ENCODE measurements at places on chromosomes 1 and 21. TPM values are rescaled to one million over a fixed set of nuclear protein-coding genes. Genes with fewer than 3 reads are reported as not detected.

GRCh38 chr1:160752924-160753323 is 13.9 kb downstream of the SLAMF7 start:
- no peak for DNase-seq

The KIAA0040 gene
- 2.7 TPM for total RNA-seq

GRCh38 chr1:84347932-84348555 is 46.5 kb downstream of the SAMD13 start:
- no peak for DNase-seq

The KISS1 gene
- not detected for total RNA-seq

DNA sequence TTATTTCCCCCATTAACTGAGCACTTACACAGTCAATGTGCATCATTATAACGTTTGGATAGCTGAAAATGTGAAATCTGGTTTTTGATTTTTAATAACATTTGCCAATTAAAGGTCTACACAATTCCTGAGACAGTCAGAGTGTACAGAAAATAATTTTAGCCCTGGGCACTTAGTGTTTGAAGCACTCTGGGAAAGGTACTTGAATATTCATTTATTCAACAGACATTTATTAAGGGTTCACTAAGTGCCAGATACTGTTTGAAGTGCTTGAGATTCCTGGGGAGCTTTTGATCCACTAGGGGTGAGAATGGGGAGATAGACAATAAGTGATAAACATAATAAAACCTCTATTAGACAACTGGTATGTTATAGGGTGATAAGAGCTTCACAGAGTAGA is 141.8 kb downstream of the DISC1 start:
- DNase-seq: no peak

The CA6 gene
- total RNA-seq: not detected

DNA sequence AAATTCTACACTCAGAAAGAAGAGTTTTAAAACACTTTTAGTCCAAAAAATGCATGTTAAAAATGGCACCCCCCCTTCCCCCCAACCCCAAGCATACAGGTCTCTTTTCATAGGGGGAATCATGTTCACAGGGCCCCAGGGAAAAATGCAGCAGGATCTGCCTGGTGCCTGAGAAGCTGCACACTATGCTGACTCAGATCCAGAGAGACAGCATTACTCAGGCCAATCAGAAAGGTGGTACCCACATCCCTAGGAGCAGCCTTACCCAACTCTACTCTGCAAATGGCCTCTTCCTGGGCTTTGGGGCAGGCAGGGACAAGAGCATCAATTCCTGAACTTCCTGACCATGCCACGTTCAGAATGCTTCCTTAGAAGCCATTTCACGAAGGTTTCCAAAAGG is 119.0 kb downstream of the HIVEP3 start:
- DNase-seq: peak; percentile 78

DNA sequence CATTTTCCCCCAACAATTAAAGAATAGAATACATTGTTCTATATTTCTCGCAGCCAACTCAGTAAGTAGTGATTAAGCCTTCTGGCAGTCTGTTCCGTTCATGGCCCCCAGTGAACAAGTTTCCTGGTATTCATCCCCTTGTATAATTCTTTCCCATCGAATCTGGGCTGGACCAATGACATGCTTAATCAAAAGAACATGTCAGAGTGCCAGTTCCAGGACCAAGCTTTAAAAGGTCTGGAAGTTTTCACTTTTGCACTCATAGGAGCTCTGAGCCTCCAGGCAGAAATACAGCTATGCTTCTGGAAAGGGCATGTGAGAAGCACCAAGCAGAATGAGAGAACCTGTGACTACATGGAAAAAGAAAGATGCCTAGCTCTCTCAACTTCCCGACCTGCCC is 22.5 kb upstream of the DPYD start:
- DNase-seq: no peak

- no peak for DNase-seq
Measured at GRCh38 chr1:159594625-159595405, 7.2 kb downstream of the APCS start.

DNA sequence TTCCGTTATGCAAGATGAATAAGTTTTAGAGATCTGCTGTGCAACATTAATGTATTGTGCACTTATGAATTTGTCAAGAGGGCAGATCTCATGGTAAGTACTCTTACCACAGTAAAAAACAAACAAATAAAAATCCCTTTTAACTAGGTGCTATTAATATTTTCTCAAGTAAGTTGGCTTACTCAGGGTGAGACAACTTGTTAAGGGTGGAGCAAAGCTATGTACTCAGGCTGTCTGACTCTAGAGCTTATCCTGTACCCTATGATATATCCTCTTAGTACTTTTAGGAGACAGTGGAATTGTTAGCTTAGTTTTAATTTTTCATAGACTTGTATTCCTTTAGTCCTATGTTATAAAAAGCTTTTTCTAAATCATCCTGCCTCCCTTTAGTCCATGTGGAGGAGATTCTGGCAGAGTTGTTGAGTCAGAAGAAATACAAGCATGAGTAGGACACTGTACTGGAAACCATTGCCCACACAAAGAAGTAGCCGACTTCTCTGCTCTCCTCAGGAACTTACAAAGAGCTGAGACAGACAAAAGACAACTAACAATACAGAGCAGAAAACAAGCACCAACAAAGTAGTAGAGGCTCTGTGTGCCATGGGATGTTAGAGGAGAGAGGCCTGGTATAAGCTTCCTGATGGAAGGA is 49.2 kb downstream of the S1PR1 start:
- peak; percentile 27 for DNase-seq

DNA sequence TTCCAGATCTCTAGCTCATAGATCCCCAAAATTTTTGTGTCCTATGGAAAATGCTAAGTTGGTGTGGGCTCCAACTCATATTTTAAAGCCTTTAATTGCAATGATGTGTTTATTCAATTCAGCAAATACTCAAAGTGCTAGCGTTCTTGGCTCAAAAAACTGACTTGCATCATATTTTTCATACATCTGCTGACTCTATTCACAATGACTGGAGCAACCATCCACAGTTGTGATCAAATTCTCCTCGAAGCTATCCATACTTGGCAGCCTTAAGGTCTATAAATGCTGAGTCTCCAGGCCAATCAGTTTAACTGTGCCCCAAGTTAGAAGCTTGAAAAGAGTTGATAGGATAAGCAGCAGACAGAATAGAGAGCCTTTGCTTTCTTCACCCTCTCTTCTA is 2.9 kb upstream of the ATP1A1 start:
- DNase-seq: no peak

The CCDC190 gene
- not detected for total RNA-seq

DNA sequence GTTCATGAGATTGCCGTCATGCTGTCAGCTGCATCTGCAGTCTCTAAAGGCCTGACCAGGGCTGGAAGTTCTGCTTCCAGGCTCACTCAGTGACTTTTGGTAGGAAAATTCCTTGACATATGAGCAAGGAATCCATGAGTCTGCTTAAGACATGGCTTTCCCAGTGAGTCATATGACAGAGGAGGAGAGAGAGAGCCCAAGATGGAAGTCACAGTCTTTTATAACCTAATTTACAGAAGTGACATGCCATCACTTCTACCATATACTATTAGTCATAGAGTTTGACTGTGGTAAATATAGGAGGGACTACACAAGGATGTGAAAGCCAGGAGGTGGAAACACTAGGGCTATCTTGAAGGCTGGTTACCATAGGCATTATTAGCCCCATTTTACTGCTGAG is 115.2 kb downstream of the ROR1 start:
- DNase-seq: peak; percentile 37

DNA sequence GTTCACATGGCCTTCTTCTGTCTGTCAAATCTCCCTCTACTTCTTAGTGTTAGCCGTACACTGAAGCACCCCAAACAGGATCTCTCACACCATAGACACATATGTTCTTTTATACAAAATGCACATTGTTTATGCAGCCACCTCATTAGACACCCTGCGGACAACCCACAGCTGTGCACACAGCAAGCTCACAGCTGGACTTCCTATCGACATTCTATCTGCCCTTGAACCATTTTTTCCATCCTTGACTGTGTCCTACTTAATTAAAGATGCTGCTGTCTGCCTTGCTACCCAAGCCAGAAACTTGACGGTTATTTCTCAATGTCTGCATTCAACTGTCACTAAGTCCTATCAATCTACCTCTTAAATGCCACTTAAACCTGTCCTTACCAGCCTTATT is 3.2 kb upstream of the ZBTB21 start:
- no peak for DNase-seq

The EDARADD gene
- total RNA-seq: 2.6 TPM

DNA sequence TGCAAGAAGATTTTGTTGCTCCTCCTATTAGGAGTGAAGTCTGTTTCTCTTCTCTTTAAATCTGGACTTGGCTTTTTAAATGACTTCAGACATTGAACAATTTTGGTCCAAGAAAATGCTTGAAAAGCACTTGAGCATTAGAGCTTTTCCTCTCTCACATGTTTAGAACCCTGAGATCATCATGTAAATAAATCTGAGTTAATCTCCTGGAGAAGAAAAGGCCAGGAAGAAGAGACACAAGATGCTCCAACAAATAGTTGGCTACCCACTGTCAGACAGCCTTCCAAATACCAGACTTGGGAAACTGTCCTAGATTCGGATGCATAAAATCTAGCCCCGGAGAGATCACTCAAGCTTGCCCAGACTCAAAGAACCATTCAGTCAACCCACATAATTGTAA is 1353.1 kb upstream of the ADGRL4 start:
- no peak for DNase-seq

- no peak for DNase-seq
Measured at GRCh38 chr1:92536211-92536979, 49.7 kb upstream of the GFI1 start.

DNA sequence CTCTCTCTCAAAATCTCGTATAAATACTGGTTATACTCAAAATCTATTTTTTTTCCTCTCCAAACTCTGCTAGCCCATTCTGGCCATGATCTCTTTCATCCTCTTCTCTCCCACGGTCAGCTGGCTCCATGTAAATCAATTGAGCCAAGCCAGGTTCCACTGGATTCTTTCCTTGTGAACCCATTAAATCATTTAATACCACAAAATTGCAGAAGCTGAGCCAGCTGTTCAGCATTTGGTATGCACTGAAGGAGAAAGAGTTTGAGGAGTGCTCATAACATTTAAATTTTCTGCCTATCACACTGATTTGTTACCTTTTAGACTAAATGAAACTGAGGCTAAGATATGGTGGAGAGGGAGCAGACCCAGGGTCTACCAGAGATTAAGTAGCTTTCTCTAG is 29.1 kb upstream of the TADA1 start:
- DNase-seq: no peak

The MMEL1 gene
- total RNA-seq: 0.13 TPM

DNA sequence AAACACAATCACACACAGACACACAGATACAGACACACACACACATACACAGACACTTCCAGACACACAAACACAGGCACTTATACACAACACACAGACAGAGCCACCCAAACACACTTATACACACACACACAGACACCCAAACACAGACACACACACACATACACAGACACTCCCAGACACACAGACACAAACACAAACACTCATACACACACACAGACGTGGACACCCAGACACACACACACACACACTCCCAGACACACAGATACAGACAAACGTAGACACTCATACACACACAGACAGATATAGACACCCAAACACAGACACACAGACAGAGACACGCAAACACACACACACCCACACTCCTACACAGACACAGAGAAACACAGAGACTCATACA is 272.1 kb downstream of the GRIK3 start:
- no peak for DNase-seq

GRCh38 chr1:32491386-32491785 is 26.5 kb downstream of the ZBTB8B start:
- no peak for DNase-seq

DNA sequence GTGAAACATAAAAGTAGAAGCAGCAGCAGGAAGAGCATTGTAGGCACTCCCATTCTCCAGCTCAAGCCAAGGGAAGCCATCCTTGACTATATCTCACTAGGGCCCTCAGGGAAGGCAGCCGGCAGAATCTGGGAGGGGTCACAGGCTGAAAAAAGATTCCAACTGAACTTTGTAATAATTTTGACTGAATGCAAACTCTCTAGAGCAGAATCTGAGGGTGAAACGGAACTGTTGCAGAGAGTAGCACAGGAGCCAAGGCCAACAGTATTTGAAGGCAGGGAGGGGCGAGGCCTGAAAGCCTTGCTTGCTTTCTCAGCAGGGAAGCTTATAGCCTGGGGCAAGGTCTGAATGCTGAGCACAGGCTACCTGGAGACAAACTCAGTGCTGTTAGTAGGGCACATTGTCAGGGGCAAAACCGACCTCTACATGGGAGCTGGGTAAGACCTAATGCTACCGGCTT is 180.6 kb downstream of the COL24A1 start:
- DNase-seq: no peak

The NID1 gene
- total RNA-seq: 0.13 TPM

DNA sequence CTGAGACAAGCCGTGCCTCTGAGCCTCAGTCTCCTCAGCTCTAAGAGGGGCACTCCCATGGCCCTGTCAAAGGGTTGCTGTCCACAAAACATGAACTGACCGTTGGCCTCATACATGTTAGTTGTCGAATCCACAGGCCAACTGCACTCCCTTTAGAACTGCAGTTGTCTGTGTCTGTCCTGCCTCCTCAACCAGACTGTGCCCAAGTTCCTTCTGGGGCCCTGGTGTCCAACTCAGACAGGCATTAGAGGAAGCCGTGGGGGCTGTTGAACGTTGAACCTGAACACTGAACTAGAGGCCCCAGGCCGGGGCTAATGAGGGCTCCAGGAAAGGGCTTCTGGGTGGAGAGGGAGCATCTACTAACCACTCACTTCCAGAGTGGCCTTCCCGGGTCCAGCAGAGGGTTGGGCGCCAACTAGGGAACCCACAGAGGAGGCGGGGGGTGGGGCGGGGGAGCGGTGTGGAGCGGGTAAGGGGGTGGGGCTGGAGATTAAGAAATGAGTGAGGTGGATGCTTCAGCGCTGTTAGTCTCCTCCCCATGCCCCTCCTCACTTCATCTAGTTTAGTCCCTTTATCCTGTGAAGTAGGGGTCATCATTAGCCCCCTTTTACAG is at the start of gene RAB42:
RAB42 (plus strand) TSS at position 558 of the 613 bp plus-strand sequence. CDS start 247 bp downstream, outside the sequence.
- DNase-seq: no peak

Measured in bronchial epithelial cell (primary cell).